ENCODE measurements at places on chromosomes 6 and 20. TPM values are rescaled to one million over a fixed set of nuclear protein-coding genes. Genes with fewer than 3 reads are reported as not detected.

The EFCAB8 gene
- total RNA-seq: not detected

The SLC52A3 gene
- total RNA-seq: not detected

The TRMT11 gene
- total RNA-seq: 54.0 TPM

The CFAP206 gene
- 0.27 TPM for total RNA-seq

The PRND gene
- total RNA-seq: not detected

The GSTA5 gene
- total RNA-seq: not detected

The KIF25 gene
- not detected for total RNA-seq

The ZNF311 gene
- total RNA-seq: 1.3 TPM

The ZBTB46 gene
- total RNA-seq: 1.1 TPM

The SUN5 gene
- not detected for total RNA-seq

The APOBEC2 gene
- total RNA-seq: 0.16 TPM

The CDH4 gene
- total RNA-seq: 0.25 TPM

The SAPCD1 gene
- total RNA-seq: 0.90 TPM

The SLC17A1 gene
- not detected for total RNA-seq

The CMTR1 gene
- 49.9 TPM for total RNA-seq

The LHFPL5 gene
- not detected for total RNA-seq

The BMP2 gene
- 10.6 TPM for total RNA-seq

The SPATA25 gene
- total RNA-seq: 2.1 TPM

The SPEF1 gene
- 0.09 TPM for total RNA-seq

The LST1 gene
- not detected for total RNA-seq

The IP6K3 gene
- total RNA-seq: not detected

The SLC29A1 gene
- 23.6 TPM for total RNA-seq

All from fibroblast of the aortic adventitia (primary cell).